ENCODE measurements at places on chromosomes 13 and 19. TPM values are rescaled to one million over a fixed set of nuclear protein-coding genes. Genes with fewer than 3 reads are reported as not detected.

The ZNF497 gene
- 0.53 TPM for total RNA-seq

The RTBDN gene
- not detected for total RNA-seq

The SYT3 gene
- not detected for total RNA-seq

The ZNF284 gene
- total RNA-seq, result 2.3 TPM

The RNF17 gene
- not detected for total RNA-seq

The TMEM238 gene
- total RNA-seq, result 10.0 TPM

The LYL1 gene
- total RNA-seq, result 1.3 TPM

The ZNF468 gene
- 132 TPM for total RNA-seq
